ENCODE measurements at places on chromosomes 5 and 9. TPM values are rescaled to one million over a fixed set of nuclear protein-coding genes. Genes with fewer than 3 reads are reported as not detected.

CD14 gene
- total RNA-seq: 0.26 TPM

MAMDC2 gene
- 26.4 TPM for total RNA-seq

HIGD2A gene
- total RNA-seq: 42.7 TPM

TPPP gene
- 0.18 TPM for total RNA-seq

LOX gene
- 36.9 TPM for total RNA-seq

EQTN gene
- not detected for total RNA-seq

MRPL22 gene
- 62.6 TPM for total RNA-seq

FGD3 gene
- not detected for total RNA-seq

PBX3 gene
- total RNA-seq: 19.3 TPM

NUTM2G gene
- total RNA-seq: not detected

OBP2B gene
- total RNA-seq: not detected

MOB3B gene
- 0.07 TPM for total RNA-seq

SLCO4C1 gene
- total RNA-seq: not detected

All from pulmonary artery endothelial cell (primary cell).